Testis (tissue), 5 donors: ENCODE measurements at places on chromosomes 7 and 10. TPM values are rescaled to one million over a fixed set of nuclear protein-coding genes. Genes with fewer than 3 reads are reported as not detected.

DNA sequence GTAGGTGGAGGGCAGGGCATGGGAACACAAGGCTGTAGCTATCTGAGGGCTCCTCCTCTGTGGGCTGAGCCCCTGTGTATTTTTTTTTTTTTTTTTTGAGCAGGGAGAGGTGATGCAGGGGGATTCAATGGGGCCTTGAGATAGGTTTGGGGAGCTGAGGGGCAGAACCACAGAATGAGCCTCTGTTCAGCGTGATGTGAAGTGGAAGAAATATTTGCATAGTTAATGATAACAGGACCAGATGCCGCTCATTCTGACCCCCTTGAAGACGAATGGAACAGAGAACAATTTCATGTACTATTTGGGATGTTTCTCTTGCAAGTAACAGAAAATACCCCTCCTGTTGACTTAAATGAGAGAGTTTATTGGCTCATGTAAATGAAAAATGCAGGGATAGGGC lies 69.7 kb upstream of the EMX2 start:
- no peak for DNase-seq

DNA sequence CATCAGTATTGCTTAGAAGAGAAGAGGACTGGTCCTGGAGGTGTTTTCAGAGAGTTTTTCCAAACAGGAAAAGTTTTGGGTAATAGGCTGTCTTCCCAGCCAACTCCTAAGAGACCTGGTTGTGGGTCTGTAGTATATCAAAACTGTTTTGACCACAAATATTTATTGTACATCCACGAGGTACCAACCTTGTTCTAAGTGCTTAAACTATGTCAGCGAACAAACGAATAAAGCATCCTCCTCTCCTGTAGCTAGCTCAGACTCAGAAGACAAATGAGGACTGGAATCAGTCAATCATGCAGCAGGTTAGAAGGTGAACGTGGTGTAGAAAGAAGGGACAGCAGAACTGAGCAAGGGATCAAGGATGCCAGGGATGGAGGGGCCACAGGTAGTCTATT lies 61.6 kb upstream of the MKI67 start:
- DNase-seq: no peak

DNA sequence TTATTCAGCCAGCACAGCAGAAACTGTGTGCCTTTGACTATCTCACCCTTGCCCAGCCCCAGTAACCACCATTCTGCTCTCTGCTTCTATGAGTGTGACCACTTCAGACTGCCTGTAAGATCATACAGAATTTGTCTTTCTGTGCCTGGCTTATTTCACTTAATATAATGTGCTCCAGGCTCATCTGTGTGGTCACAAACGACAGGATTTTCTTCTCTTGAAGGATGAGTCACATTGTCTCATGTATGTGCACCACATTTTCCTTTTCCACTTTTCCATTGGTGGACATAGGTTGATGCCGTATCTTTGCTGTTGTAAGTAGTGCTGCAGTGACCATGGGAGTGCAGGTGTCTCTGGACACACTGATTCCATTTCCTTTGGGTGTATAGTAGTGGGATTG lies 122.5 kb upstream of the LANCL2 start:
- DNase-seq: no peak

- no peak for DNase-seq
These were observed 491.0 kb downstream of the PTPRN2 start for GRCh38 chr7:158096582-158096981.

GRCh38 chr7:6419310-6419773 lies 28.4 kb downstream of the DAGLB start:
- no peak for DNase-seq

DNA sequence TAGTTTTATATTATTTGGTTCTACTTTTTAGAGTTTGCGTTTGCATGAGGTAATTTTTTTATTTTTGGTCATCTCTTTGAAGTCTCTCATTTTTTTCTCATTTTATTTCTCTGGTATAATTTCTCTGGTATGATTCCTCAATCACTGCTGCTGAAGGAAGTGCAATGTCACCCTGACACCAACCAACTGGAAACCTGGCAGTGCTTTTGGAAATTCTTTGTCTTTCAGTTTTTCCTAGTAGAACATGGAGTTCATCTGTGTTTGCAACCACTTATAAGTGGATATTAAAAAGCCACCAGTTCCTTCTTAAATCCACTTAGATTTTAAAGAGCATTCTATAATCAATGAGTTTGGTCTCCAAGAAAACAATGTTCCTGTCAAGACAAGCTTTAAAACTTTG lies 291.8 kb downstream of the PRKG1 start:
- DNase-seq: no peak

GRCh38 chr7:72430531-72430930 lies 18.4 kb upstream of the CALN1 start:
- DNase-seq: peak; percentile 47

DNA sequence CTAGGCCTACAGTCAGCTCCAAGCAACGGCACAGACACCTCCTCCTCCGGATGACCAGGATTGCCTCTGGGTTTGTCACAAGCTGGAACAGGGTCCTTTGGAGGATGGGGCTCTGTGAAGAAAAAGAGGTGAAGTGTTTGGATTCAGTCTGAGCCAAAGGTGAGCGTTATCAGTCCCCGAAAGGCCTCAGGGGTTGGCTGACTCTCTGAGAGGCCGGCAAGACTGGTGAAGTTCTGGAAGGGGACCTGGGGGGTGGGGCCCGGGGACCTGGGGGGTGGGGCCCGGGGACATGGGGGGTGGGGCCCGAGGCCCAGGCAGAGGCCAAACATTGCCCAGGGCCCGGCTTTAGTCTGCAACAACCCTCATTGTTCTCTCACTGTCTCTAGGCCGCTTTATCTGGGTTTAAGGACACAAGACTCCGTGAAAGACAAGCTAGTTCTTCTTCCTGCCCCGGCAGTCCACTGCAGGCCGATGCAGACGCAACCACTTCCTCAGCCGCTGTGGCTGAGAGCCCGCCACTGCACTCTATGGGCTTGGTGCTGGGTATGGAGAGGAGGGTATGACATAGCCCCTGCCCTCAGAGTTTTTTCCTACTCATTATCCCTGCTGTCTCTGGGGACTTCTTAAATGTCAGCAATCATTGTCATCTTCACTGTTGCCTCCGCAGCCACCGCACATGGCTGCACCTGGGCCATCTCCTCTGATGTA lies 27.4 kb upstream of the PSAP start:
- no peak for DNase-seq

- peak; percentile 79 for DNase-seq
These were observed 5.0 kb upstream of the TNRC18 start for GRCh38 chr7:5428478-5429252.

GRCh38 chr7:108407676-108408075 lies 48.6 kb downstream of the NRCAM start:
- DNase-seq: no peak

- DNase-seq: no peak
These were observed 2.8 kb upstream of the R3HCC1L start for GRCh38 chr10:98131619-98132018.

DNA sequence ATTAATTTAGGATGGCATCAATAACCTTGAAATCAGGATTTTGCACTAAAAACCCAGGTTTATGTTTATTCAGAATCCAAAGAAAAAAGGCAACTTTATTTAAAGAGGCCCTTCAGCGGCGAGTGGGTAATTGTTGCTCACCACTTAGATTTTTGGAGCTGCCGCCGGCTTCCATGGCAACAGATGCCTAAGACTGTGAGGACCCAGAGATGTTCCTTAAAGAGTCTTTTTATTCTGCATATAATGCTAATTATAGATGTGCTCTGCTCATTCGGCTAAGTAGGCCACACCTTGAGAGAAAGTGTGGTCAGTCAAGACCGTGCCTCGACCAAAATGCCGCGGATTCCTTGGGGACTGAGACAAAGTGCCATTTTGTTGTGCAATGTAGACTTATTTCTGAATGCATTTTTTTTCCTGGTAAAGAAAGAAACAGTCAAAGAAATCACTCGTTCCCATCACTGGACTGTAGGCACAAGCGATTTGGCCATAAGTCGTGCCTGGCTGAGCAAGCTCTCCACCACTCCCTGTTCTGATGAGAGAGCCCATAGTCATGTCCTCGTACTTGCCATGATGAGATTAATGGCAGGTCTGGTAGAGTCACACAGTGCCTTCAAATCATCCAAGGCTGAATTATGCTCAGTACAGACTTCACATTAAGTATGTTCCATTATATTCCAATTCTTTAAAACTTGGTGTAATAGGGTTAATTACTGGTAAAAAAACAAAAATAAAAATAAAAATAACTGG lies 21.4 kb upstream of the MGMT start:
- no peak for DNase-seq

DNA sequence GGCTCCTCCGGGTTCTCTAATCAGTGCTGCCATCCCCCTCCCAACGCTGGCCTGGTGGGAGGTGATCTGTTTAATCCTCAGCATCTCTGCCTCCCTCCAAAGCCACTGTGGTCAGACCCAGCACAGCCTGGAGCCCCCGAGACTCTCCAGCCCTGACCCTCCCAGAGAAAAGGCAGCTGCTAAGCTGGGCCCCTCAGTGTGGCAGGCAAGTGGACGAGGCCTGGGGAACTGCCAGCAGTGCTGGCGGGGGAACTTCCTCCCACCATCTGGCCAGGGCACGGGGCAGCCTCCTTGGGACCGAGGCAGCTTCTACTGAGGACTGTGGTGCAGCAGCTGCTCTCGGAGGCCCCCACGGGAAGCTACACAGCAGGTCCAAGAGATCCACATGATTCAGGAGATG lies 51.1 kb downstream of the DPYSL4 start:
- no peak for DNase-seq

- no peak for DNase-seq
These were observed 554.1 kb upstream of the FOXK1 start for GRCh38 chr7:4127909-4128560.

DNA sequence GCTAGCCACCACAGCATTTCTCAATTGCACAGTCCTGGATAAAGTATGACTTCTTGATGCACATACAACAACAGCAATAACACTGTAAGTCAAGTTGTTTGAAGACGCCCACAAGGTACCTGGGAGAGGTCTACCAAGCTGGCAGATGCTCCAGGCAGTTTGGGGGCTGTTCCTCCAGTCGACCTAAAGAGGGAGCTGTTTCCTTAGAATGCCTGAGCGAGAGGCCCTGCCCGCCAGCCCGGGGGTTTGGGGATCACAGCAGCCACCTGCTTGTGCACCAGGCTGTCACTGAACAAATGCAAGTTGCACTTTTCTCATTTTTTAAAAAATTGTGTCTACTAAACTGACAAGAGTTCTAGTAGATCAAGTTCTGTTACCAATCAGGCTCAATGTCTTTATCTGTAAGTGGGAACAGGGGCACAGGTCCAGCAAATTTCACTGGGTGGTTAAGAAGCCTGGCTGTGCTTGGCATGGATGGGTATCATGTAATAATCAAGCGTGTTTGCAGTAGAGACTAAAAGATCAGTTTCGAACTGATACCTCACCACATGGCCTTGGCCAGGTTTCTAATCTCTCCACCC lies 193.8 kb upstream of the ADO start:
- peak; percentile 59 for DNase-seq

DNA sequence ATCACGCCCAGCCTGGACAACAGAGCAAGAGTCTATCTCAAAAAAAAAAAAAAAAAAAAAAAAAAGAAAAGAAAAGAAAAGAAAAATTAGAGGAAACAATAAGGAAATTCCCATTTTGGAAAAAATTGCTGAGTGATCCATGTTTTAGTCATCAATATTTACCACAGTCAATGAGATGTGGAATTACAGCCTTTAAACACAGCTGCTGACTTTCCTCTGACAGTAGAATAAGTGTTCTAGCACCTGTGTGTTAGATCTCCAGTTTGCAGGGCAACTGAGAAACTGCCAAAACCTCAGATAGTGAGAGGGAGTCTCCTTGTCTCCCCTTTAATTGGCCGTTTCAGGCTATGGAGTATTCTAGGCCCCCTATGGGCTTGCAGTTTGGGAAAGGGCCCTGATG lies 520.1 kb downstream of the KCNMA1 start:
- DNase-seq: no peak

- no peak for DNase-seq
These were observed 53.9 kb downstream of the SHH start for GRCh38 chr7:155758348-155758747.

- DNase-seq: no peak
These were observed 152.8 kb downstream of the SGMS1 start for GRCh38 chr10:50470798-50471582.

- DNase-seq: peak; percentile 75
These were observed 1.6 kb downstream of the FZD8 start for GRCh38 chr10:35640474-35640873.

DNA sequence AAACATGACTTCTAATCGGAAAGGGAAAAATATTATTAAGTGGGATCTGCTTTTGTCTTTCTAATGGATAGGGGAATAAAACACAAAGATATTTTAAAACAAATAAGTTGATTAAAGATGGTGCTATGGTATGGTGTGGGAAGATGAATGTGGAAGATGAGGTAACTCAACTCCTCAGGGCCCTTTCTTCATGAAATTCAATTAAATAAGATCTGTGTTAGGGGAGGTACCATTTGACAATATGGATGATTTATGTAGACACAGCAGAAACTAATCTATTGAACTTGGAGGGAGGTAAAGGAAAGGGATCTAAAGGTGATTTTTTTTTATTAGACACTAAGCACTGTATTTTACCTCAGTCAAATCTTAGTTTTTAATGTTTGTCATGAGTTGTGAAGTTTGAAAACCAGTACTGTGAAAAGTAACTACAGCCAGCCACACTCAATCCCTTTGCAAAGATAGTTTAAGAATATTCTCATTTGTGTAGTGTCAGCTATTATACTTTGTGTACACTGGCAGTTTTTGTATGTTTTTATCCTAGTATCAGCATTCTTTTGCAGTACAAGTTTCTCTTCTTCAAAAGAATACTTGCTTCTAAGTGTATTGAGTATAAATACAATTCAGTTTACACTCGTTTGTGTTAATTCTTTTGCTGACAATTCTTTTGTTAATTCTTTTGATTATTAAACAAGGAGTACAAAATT lies 151.3 kb downstream of the PHF14 start:
- DNase-seq: no peak

DNA sequence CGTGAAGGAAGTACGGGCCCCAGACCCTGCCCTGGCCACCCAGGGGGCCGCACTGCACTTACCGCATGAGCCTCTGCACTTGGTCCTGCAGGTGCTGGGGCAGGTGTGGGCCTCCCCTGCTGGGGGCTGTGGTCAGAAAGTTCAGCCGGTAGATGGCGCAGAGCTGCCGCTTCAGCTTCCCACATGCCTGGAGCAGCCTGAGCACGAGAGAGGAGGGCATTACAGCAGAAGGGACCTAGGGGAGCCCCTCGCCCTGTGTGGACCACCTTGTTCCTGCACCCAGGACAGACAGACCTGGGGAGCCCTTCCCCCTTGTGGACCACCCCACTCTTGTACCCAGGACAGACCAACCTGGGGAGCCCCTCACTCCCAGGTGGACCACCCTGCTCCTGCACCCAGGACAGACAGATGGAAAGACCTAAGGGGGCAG lies 8.7 kb upstream of the PYROXD2 start:
- DNase-seq: peak; percentile 13

GRCh38 chr7:21428659-21428941 lies 717 bp downstream of the SP4 start:
- no peak for DNase-seq

Gene SYT15B
- 1.0 TPM for total RNA-seq

Gene FAM237B
- total RNA-seq: not detected

Gene ECD
- 66.4 TPM for total RNA-seq

Gene C10orf67
- total RNA-seq: 3.0 TPM

Gene SPDYE1
- 2.7 TPM for total RNA-seq

Gene EVX1
- total RNA-seq: 0.25 TPM

Gene TCAF2
- 3.1 TPM for total RNA-seq

Gene HDAC9
- total RNA-seq: 35.4 TPM

Gene FAM107B
- total RNA-seq: 71.7 TPM

Gene OR13A1
- total RNA-seq: 0.79 TPM

Gene AKR1C4
- 0.37 TPM for total RNA-seq

Gene WDR86
- total RNA-seq: 20.3 TPM

Gene RGR
- total RNA-seq: 3.7 TPM
